ENCODE measurements at places on chromosomes 6 and 20.
A peak's percentile ranks its signal among the peaks of the same experiment; 100 is the strongest.

- peak; percentile 89 for DNase-seq
Observed at GRCh38 chr20:41408986-41409385, 42.4 kb upstream of the EMILIN3 start.

DNA sequence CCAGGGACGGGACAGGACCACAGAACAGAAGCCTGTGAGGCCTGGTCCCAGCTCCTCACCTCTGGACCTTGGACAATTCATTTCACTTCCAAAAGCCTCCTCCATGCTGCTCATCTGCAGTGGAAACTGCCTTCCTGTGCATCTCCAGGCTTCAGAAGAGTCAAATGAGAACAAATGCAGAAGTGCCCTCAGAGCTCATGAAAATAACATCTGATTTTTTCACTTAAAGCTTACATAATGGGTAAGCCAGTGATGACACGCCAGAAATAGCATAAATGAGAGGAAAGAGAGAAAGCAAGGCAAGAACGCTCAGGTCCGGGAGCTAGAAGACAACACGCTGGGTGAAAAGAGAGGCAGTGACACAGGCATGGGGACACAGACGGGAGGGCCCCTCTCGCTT is 7.9 kb downstream of the CNKSR3 start:
- no peak for DNase-seq

DNA sequence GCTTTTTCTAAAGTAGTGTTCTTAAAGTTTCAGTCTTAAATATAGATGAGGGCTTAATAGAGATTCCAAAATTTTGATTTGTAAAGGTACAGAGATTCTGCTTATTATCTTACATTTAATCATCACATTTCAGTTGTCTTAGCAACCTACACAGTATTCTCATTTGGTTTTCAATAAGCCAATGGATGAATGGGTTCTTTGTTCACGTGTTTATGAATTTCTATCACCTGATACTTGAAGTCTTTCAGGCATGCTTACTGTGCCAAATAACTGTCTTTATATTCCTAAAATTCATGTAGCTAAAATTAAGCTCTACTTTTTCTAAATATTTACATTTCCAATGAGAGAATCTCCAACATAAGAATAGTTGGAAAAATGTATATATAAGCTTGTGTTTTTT is 152.7 kb downstream of the EYA4 start:
- no peak for DNase-seq

- DNase-seq, result no peak
Observed at GRCh38 chr6:10613723-10614122, 80.7 kb downstream of the C6orf52 start.

DNA sequence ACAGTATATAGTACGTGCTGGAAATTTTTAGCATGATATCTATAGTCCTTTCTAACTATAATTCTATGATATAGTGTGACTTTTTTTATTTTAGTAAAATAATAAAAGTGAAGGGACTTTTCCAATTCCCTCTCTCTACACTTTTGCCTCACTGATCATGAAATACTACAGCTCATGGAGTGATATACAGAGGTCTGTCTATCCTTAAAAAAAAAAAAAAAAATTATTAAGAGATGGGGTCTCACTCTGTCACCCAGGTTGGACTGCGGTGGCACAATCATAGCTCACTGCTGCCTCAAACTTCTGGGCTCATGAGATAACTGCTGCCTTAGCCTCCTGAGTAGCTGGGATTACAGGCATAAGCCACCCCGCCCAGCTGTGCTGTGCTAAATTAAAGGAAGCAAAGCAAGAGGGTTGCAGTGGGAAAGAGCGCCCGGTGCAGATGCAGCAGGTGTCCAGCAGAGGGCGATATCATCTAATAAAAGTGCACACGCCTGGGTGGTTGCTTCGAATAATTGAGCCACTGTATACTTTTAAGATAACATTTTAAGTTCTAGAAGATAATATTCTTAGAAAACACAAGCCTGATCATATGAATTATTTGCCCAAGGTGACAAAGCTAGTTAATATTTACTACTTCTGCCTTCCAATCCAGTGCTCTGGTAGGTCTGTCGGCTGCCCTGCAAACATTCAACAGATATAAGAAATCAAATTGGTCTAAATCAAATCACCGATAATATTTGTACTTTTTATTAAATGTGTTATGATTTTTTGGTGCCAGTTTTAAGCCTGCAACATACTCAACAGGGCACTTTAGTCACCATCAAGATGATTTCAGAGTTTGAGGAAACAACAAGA is 94.9 kb upstream of the NT5E start:
- peak; percentile 76 for DNase-seq

- DNase-seq, result no peak
Observed at GRCh38 chr6:155077331-155077730, 82.2 kb downstream of the TIAM2 start.

DNA sequence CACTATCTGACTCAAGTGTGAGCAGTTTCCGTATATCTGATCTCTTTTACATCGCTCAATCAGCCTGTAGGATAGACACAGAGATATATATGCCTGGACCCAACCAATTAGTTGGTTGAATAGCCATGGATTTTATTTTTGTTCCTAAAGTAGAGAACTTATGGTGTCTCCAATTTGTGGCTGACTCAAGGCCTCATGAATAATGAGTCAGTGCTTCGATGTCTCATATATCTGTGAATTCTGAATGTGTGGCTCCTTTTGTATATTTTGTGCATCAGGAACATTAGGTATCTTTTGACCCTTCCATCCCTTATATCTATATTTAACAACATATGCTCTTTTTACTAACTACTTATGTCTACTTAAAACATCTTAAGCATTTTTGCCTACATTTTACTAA is 64.5 kb downstream of the OR2B2 start:
- no peak for DNase-seq

GRCh38 chr20:35409542-35409941 is 2.2 kb downstream of the UQCC1 start:
- DNase-seq, result no peak

DNA sequence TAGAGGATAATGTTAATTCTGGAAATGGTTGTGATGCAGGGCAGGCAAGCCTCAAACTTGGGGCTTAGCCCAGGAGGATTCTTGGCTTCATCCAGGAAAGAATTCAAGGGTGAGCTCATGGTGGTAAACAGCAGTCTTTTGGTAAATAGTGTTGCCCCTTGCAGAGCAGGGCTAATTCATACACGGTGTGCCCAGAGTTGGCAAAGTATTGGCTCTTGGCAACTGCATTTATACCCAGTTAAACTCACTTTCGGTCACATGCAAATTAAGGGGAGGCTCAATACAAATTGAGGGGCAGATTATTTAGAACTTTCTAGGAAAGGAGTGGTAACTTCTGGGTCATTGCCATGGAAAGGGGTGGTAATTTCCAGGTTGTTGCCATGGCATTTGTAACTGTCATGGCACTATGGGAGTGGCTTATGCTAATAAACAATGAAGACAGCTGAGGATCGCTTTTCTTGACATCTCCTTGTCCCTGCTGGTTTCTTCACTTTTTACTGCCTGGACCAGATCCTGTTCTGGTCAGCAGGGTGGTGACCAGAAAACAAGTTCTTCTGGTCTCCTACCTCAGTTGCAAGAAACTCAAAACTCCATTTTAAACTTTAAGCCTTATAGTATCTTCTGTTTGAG is 3.9 kb upstream of the OTOR start:
- DNase-seq, result no peak

GRCh38 chr6:75171986-75172385 is 33.9 kb downstream of the COL12A1 start:
- DNase-seq, result no peak

GRCh38 chr6:148883270-148883669 is 136.4 kb downstream of the UST start:
- DNase-seq, result no peak

DNA sequence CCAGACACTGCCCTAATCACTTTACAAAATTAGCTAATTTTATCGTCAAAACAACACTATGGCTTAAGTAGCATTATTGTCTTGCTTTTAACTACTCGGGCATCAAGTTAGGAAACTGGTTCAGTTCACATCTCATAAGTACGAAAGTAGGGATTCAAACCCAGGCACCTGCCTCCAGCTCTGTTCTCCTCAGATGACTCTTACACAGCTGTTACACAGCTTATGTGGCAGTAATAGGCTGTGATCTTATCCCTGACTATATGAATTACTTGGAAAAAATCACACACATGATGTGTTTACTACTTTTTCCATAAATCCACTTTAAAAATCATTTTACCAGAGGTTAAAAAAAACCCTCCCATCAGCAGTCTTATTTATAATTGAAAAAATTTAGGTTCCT is 389.2 kb upstream of the FLRT3 start:
- no peak for DNase-seq

GRCh38 chr20:17448071-17448470 is 83.1 kb downstream of the BFSP1 start:
- no peak for DNase-seq

GRCh38 chr20:53873230-53873604 is 197.2 kb downstream of the BCAS1 start:
- no peak for DNase-seq

GRCh38 chr6:37731888-37732287 is 34.2 kb upstream of the MDGA1 start:
- DNase-seq, result no peak

DNA sequence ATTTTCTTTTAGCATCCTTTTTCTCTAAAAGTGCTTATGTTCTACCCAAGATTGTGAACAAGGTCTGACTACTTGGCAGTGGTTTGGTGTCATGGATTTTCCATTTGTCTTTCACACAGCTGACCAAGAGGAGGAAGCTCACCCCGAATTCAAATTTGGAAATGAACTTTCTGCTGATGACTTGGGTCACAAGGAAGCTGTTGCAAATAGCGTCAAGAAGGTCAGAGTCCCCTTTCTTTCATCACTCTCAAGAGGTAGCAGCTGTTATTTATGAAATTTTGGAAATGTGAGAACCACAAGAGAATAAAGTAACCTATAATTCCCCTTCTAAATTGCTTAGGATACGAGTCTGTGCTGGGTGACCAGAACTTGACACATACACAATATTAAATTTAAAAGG is 113.0 kb upstream of the LAMP5 start:
- DNase-seq, result no peak

DNA sequence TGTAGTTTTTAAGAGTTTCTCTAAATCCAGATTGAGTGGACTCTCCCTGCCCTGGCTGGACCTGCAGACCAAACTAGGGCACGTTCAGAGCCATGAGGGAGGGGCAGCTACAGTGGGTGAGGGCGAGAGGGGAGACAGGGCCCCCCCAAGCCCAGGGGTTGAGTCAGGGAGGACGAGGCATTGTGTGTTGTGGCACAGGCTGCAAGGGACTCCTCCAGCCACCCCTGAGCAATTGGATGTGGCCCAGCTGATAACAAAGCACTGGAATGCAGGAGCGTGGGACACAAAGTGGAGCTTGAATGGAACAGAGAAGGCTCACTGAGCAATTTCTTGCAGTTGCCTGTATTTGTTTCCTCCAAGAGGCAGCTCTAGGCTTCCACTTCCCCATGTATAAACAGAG is 43.5 kb upstream of the MYL9 start:
- no peak for DNase-seq

- DNase-seq, result no peak
Observed at GRCh38 chr6:31899215-31899614, 1.7 kb upstream of the EHMT2 start.

DNA sequence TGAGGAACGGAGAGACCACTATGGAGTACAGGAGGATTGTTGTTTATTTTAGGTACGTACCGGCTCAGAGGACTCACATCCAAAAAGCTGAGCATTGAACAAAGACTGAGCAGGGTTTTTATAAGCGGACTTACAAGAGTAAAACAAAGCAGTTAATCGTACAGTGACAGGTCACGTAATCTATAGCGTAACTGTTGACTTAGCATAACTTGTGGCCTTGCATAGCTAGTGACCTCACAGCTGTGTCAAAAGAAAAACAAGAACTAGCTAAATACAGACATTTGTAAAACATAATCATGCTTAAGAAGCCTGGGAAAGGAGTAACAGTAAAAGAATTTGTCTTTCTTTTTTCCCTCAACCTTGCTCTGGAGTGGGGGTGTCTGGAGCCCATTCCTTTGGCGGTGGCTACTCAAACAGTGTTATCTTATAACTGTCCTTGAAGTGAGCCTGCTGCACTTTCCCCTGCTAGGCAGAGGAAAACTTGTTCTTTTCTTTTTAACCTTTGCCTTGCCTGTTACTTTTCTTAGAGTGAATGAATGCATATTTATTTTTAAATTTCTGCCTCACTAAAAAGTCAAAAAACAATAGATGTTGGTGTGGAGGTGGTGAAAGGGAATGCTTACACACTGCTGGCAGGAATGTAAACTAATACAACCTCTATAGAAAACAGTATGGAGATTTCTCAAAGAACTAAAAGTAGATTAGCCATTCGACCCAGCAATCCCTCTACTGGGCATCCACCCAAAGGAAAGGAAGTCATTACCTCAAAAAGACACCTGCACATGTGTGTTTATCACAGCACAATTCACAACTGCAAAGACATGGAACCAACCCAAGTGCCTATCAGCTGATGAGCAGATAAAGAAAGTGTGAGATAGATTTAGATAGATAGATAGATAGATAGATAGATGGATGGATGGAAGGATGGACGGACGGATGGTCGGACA is 109.0 kb downstream of the TAF4 start:
- no peak for DNase-seq

GRCh38 chr6:131565056-131565455 is 8.0 kb upstream of the ARG1 start:
- no peak for DNase-seq

DNA sequence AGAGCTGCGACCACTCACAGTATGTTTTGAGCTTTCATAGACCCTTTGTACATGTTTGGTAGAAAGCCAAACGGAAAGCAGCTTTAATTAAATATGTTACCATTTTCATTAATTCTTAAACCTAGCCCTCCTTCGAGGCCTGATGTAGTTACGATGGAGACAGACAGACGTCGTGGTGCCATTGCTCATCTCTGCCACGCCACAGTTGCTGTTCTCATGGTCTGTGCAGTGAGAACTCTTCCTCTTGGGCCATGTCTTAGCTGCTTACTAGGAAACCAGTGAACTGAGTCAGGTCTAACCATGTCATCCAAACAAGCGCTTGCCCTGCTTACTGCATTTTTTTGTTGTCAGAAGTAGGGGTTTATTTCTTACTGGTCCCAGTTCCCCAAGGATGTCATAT is 62.8 kb downstream of the SNX9 start:
- no peak for DNase-seq

- no peak for DNase-seq
Observed at GRCh38 chr6:44297063-44298038, 15.8 kb downstream of the AARS2 start.

- no peak for DNase-seq
Observed at GRCh38 chr6:112802144-112802543, 455.0 kb downstream of the RFPL4B start.

DNA sequence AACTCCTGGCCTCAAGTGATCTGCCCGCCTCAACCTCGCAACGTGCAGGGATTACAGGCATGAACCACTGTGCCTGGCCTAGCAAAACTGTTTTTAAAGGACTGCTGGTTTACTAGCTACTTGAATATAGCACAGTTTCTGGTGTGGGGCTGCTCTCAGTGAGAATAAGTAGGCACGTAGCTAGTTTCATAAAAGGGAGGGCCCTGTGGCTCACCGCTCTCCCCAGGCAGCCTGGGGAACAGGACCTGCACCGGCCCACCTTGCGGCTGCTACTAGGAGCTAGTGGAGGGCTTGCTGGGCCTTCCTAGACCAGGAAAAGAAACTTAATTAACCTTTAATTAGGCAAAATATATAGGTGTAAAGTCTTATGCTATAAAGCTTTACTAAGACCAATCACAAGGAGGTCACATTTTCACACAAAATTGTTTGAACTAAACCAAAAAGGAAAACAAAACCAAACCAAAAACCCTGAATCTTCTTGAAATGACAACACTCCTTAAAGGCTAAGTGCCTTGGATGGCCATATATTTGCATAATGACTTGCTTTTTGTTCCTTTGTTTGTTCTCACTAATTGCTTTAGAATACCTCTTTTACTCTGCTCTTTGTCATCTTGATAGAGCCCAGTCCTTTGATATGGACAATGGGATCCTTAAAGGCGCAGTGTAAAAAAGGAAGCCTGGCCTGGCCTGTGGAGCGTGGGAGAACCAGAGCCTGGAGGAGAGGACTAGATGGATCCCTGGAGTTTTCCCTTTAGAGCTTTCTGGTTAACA is 69.5 kb upstream of the SAMD5 start:
- DNase-seq, result no peak
